Heart left ventricle (tissue), 16 donors: ENCODE measurements at places on chromosomes 11 and 22.

- no peak for DNase-seq
These were observed 4.0 kb downstream of the BSX start for GRCh38 chr11:122977470-122978298.

DNA sequence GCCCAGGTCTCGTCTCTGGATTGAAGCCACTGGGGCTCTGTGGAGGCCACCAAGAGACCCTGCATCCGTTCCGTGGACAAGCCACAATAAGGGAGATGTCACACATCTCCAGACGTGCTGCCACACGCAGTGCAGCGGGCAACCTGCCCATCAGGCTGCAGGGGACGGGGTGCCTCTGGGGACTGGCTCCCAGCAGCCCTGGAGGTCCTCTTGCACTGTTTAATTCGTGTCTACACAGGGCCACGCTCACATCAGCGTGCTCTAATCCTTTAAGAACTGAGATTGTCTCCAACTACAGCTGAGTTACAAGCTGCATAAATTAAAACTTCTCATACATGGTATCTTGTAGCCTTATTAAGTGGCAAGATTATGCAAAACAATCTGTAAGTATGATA is 1232.2 kb downstream of the BRD1 start:
- DNase-seq: no peak

DNA sequence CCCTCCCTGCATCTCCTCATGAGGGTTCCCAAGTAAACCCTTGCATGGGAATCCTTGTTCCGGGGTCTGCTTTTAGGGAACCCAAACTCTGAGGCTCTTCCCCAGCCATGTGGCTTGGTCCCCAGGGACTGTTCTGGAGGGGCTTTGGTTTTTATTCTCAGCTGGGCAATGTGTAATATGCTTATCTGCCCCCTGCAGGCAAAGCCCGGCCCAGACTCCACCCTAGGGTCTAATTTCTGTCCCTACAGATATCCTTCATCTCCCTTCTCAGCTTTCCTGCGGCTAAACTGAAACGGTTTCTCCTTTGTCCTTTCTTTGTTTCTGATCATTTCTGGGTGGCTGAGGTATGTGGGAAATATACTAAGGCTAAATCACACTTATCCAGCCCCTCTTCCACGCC is 37.1 kb downstream of the TST start:
- no peak for DNase-seq

DNA sequence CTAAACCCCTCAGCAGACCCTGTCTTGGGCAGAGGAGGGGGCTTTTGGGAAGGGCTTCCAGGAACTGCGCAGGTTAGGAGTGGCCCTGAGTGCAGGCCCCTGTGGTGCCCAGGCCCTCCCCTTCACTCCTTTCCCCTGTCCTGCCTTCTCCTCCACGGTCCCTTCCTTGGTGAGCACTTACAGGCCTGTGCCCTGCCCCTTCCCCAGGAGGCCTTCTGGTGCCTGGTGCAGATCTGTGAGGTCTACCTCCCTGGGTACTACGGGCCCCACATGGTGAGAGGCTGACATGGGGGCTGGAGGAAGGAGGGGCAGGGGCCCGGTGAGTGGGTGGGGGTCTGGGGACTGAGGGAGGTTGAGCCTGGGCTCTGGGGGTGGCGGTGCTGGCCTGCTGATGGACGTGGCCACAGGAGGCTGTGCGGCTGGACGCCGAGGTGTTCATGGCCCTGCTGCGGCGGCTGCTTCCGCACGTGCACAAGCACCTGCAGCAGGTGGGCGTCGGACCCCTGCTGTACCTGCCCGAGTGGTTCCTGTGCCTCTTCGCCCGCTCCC is 2.6 kb downstream of the TBC1D10C start:
- DNase-seq: no peak

DNA sequence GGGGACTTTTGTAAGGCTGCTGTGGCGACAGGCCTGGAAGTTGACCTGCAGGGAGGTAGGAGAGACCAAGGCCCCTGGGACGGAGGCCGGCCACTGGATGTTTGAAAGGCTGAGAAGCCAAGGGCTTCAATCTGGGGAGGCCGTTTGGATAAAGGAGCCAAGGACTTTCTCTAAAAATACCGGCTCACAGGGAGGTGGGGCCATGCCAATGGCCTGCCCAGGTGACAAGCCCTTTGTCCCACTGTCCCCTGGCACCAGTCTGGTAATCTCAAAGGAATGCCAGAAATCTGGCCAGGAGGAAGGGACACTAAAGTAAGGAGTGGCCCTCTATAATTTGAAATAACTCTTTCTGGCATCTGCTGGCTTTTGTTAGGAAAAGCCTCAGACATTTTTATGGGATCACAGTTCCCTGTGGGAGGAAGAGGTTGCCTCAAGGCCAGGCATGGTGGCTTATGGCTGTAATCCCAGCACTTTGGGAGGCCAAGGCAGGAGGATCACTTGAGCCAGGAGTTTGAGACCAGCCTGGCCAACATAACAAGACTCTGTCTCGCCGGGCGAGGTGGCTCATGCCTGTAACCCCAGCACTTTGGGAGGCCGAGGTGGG is 1.9 kb upstream of the CHKA start:
- DNase-seq: no peak

- no peak for DNase-seq
These were observed 9.8 kb upstream of the NXPE4 start for GRCh38 chr11:114605370-114605769.

GRCh38 chr11:79237703-79238102 is 203.1 kb downstream of the TENM4 start:
- DNase-seq: no peak

DNA sequence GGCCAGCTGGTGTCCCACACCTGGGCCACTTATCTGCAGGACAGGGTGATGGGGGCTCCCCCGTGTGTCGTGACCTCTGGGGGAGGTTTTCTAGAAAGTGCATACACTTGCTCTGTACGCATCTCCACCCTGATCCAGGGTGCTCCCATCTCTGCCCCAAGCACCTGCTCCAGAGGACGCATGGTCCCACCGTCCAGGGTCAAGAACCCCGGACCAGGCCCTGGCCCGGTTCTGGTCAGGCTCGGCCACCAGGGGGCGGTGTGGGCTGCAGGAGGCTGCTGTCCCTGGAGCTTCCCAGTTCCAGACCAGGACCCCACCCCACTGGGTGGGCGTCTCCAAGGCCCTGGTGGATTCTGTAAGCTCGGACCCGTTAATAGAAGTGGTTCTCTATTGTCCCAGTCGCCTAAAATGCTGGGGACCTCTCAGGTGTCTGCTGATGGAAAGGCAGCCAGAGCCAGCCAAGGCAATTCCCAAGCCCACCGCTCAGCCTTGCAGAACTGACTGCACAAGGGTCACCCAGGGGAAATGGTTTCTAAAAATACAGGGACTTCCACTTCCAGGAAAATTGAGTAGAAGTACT is 34.7 kb upstream of the SEPTIN5 start:
- peak; percentile 60 for DNase-seq
